ENCODE measurements at places on chromosomes 2 and 18. TPM values are rescaled to one million over a fixed set of nuclear protein-coding genes. Genes with fewer than 3 reads are reported as not detected.
A peak's percentile ranks its signal among the peaks of the same experiment; 100 is the strongest.

DNA sequence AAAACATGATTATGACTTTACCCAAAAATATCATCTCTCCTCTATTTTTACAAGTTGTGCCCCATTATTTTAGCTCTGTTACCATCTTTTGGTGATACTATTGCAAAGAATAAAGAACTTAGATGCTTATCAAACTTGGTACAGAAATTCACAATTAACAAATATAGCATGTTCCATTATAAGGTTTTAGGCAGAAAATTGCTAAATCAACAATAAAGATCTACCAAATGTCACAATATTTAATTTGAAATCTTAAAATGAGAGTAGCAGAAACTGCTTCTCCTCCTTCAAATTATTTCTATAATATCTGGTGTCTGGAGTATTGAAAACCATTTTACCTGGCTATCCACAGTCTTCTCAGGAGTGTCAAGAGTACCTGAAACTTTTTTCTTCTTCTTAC is 8.7 kb downstream of the NIFK start:
- peaks cover 68% of the 10 kb centered on the region for H3K36me3 ChIP-seq
- H3K27ac ChIP-seq: no peak overlapping the region
- DNase-seq: no peak
- no peaks in the 10 kb centered on the region for H3K4me1 ChIP-seq
- H3K4me3 ChIP-seq: no peak overlapping the region

Gene CDH20
- total RNA-seq: 0.07 TPM

Gene LOXHD1
- not detected for total RNA-seq

Gene PCGF1
- 34.7 TPM for total RNA-seq

- H3K27me3 ChIP-seq: peaks cover 4% of the 10 kb centered on the region
- no peaks in the 10 kb centered on the region for H3K36me3 ChIP-seq
- peaks cover 22% of the 10 kb centered on the region for H3K4me1 ChIP-seq
- no peak for DNase-seq
These were observed 98.3 kb upstream of the TMEM17 start for GRCh38 chr2:62604336-62604735.

DNA sequence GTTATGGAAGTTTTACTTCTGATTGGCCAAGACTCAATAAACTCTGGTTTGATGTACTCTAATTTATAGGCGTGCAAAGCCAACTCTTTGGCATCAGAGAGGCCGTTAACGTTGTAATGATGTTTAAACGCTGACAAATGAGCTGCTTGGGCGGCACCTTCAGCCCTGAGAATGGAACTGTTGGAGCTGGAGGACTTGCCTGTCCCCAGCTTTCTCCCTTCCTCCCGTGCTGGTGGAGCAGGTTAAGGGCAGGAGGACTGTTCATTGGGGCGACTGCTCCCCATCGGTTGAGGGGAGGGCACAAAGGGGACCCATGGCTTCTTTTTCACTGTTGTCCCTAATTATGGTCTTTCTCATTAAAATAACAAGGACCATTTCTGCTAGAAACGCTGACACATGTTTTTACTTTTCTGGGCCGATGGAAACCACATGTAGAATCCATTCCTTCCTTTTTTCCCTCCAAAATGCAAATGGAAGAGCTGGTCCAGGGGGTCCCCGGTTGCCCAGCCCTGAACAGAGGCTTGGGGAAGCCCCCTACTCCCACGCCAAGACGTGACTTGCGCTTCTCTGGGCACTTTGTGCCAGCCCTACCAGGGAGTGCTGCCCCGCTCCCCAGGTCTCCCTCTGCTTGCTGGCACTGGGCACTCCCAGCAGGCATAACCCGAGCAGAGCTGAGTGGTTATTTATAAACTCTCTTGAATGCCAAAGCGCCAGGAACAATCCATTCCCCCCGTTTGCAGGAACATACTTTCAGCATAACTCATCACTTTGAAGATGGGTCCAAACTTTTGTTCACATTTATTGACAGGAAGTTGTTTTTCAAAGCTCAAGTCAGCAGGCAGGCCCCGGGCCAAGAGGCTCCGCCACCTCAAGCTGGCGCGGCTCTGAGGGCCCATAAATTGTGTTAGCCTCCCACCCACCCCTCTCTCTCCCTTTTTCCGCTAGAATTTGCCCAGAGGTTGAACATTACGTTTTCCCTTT is 170.1 kb downstream of the ASB1 start:
- peaks cover 18% of the 10 kb centered on the region for H3K27me3 ChIP-seq
- no peak overlapping the region for H3K4me3 ChIP-seq
- no peaks in the 10 kb centered on the region for H3K36me3 ChIP-seq
- DNase-seq: no peak
- H3K27ac ChIP-seq: no peak overlapping the region
- H3K4me1 ChIP-seq: no peaks in the 10 kb centered on the region

DNA sequence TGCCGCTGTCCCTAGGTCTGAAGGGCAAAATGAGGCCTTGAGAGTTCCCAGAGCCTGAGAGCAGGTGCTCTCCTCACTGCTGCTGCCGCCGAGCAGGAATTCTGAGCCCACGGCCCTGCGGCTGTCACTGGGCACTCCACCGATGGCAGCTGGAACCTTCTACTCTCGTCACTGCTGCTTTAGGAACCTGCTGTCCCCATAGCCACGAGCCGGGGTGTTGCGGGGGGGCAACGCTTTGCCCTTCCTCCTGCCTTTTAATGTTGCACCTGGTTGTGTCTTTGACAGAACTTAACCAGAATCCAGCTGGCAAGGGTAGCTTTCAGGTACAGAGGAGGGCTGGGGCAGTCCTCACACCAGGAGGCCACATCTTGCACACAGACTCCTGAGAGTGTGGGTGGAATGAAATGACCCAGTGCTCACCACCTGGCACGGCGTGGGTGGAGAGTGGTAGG is 32.3 kb downstream of the NCK2 start:
- peaks cover 13% of the 10 kb centered on the region for H3K36me3 ChIP-seq
- peak overlapping the region; percentile 57 for H3K4me3 ChIP-seq
- H3K4me1 ChIP-seq: peaks cover 92% of the 10 kb centered on the region
- no peaks in the 10 kb centered on the region for H3K27me3 ChIP-seq

Gene ASB18
- total RNA-seq: not detected

Gene ALKAL2
- not detected for total RNA-seq

DNA sequence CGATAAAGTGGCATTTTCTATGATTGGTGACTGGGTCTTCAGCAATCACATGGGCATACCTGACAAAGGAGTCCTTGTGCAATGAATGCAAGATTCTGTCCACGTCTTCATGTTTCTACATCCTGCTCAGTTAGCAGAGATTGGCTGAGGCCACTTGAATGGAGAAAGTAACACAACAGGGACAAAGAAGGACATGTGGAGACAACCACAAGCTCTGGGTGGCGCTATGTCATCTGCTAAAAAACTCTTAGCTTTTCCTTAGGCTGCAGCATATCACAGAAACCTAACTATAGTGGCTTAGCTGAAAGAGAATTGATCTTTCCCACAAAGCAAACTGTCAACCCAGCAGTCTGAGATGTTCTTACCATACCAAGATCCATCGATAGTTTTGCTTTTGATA is 1109.7 kb downstream of the SOCS6 start:
- no peaks in the 10 kb centered on the region for H3K27me3 ChIP-seq
- no peaks in the 10 kb centered on the region for H3K36me3 ChIP-seq
- no peak for DNase-seq
- no peak overlapping the region for H3K4me3 ChIP-seq
- H3K4me1 ChIP-seq: no peaks in the 10 kb centered on the region
- no peak overlapping the region for H3K27ac ChIP-seq

Gene DUSP2
- total RNA-seq: 118 TPM

GRCh38 chr18:34970106-34970505 is 71.1 kb upstream of the MAPRE2 start:
- peaks cover 20% of the 10 kb centered on the region for H3K27me3 ChIP-seq
- H3K4me3 ChIP-seq: no peak overlapping the region
- H3K27ac ChIP-seq: no peak overlapping the region
- no peak for DNase-seq

Data from activated B cell treated with CpG ODN at 0.5 μM for 24 hours (primary cell).